GM18507 (cell line): ENCODE measurements at places on chromosomes 1 and 21.
A peak's percentile ranks its signal among the peaks of the same experiment; 100 is the strongest.

DNA sequence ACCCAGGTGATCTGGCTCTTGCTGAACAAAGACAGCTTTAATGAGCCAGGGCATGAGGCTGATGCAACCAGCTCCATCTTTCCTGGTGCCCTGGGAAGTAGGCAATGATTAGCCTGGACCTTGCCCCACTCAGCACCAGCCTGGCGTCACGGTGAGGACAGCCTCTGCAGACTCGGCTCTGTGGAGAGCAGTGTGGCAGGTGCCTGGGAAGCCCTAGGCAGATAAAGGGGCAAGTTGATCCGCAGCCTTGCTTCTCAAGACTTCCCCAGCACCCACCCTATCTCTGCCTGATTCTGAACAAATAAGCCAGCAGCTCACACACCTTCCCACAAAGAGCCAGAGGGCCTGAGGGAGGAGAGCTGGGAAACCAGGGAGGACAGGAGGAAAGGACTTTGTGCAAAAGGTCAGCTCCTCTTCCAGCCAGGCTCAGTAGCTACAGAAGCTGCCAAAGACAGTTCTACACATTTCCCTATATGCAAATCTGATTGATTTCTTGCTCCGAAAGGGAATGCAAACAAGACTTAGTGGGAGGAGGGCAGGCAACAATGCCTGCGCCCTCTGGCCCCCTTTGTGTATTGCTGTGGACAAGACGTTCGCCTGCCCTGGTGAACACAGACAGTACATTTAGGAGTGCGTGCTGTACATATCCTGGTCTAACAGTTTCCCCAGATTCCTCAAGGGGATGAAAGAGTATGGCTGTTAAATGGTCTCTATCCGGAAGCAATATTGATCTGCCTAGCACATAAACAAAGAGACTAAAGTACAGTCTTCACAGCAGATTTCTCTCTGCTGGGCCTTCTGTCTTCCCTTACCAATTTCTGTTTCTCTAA is 63.8 kb downstream of the BCAR3 start:
- DNase-seq, result no peak

DNA sequence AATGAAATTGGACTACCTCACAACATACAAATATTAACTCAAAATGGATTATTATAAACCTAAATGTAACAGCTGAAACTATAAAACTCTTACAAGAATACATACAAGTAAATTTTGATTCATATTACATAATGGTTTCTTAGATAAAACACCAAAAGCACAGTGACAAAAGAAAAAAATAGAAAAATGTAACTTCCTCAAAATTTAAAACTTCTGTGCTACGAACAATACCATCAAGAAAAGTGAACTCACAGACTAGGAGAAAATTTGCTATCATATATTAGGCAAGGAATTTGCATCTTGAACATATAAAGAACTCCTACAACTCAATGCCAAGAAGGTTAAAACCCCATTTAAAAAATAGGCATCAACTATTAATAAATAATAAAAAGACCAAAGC is 31.2 kb downstream of the ANGPTL3 start:
- no peak for DNase-seq

GRCh38 chr1:248686815-248687214 is 15.8 kb downstream of the OR14I1 start:
- no peak for DNase-seq

DNA sequence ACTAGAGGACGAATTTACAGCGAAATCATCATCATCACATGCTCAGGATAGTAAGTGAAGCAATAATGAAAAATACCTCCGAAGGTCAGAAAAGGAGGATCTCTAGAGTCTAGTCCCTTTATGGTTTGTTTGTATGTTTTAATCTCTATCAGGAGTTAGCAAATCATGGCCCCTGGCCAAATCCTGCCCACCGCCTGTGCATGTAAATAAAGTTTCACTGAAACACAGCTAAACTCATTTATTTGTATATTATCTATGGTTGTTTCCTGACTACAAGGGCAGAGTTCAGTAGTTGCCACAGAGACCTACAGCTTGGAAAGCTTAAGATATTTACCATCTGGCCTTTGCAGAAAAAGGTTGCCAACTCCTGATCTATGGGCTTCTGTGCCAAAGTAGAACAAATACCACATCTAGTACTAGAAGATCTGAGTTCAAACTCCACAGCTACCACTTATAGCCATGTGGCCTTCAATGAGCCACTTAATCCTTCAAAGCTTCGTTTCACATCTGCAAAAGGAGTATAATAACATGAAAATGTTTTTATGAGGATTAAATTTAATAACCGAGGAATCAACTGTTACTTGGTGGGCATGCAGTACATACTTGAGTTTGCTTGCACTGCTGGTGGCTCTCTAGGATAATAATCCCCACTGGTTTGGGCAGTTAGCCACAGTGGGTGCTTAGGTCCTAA is 94.0 kb upstream of the KIF26B start:
- no peak for DNase-seq

DNA sequence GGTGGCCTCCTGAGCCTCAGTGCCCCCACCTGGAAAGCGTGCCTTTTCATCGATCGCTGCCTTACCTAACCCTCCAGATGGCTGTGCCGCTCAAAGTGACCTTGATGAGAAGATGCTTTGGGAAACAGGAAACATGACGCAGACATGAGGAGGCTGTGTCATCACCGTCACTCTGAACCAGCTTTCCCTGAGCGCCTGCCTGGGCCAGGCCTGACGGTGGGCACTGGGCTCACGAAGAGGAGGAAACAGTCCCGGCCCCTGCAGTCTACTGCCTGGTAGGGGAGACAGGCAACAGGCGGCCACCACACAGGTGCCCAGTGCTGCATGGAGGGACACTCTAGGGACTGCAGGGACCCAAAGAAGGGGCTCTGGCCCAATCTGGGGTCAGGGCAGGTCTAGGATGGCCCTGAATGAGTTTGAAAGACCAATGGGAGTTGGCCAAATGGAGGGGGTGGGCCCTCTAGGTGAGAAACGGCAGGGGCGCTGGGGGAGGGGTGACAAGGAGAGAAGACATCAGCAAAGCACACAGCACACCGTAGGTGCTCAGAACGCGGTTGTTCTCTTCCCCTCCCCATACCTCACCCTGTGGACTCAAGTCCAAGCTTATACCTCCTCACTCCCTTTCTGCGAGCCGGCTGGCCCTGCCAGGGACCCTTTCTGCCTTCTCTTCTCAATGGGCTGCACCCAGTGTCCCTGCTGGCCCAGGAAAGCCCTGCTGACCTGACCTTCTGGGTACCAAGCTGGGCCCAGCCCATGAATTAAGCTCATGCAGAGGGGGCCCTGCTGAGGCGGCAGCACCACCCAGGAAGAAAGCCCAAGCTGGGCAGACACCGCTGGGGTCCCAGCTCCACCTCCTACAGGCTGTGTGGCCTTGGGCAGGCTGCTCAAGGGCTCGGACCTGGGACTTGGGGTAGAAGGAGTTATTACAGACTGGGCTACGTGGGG is 44.9 kb downstream of the GLIS1 start:
- DNase-seq, result no peak

- DNase-seq, result peak; percentile 18
Measured at GRCh38 chr1:234154320-234155251, 218.7 kb upstream of the COA6 start.

- no peak for DNase-seq
Measured at GRCh38 chr1:205054013-205054412, 11.0 kb downstream of the CNTN2 start.

- no peak for DNase-seq
Measured at GRCh38 chr1:107965110-107965991, at the start of gene VAV3. Gene VAV3 (minus strand): TSS chr1:107965180. CDS start chr1:107964869, 311 bp downstream.

- no peak for DNase-seq
Measured at GRCh38 chr1:9900142-9901043, 9.7 kb downstream of the CTNNBIP1 start.

DNA sequence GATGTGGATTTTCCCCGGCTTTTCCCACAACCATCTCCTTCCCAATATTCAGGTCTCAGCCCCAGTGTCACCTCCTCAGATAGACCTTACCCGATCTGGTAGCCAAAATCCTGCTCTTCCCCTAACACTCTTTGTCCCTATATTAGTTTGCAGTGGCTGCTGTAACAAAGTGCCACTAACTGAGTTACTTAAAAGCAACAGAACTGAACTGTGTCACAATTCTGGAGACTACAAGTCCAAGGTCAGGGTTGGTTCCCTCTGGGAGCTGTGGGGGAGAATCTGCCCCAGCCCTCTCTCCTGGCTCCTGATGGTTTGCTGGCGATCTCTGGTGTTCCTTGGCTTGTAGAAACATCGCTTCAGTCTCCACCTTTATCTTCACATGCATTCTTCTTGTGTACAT is 64.0 kb downstream of the NENF start:
- DNase-seq, result no peak

DNA sequence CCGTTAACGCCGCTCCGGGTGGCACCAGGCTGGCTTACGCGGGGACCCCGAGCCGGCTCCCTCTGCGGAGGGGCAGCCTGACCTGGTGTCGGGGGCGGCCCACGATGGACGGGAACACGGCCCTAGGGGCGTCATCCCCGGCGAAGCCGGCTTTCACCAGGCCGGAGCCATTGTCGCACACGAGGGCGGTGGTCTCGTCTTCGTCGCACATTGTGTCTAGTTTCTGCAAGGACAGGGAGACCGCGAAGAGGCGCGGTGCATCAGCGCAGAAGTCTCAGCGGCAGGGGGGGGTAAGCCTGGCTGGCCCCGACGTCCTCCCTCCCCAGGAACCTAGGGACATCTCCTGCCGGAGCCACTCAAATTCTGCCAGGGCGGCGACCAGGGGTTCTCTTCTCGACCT is 989 bp downstream of the ACTA1 start:
- DNase-seq, result no peak

- DNase-seq, result no peak
Measured at GRCh38 chr1:199453723-199454122, 573.8 kb upstream of the NR5A2 start.

- no peak for DNase-seq
Measured at GRCh38 chr1:109112056-109112651, 1.8 kb upstream of the ELAPOR1 start.

DNA sequence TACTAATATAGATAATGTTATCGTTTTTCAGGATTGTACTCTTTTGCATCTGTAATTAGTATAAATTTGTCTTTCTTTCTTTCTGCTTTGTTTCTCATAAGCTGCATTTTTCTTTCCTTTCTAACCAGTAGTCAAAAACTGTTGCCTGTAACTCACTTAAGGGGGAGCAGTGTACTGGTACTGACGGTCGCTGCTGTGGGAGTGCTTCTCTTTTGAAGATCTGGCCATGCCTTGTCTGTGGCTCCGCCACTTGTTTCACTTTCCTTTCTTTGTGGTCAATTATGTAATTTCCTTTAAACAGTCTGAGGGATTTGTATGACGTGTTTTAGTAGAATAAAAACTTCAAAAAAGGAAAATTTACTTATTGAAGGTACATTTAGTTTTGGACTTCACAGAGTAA is 37.0 kb downstream of the MIA3 start:
- DNase-seq, result peak; percentile 49

GRCh38 chr1:209723756-209724693 is 19.4 kb downstream of the HSD11B1 start:
- DNase-seq, result no peak

- no peak for DNase-seq
Measured at GRCh38 chr1:61120998-61121397, 38.6 kb downstream of the NFIA start.

- no peak for DNase-seq
Measured at GRCh38 chr1:56577406-56578137, 1.8 kb downstream of the PLPP3 start.

GRCh38 chr1:234433563-234434285 is 45.3 kb downstream of the TARBP1 start:
- DNase-seq, result peak; percentile 3

DNA sequence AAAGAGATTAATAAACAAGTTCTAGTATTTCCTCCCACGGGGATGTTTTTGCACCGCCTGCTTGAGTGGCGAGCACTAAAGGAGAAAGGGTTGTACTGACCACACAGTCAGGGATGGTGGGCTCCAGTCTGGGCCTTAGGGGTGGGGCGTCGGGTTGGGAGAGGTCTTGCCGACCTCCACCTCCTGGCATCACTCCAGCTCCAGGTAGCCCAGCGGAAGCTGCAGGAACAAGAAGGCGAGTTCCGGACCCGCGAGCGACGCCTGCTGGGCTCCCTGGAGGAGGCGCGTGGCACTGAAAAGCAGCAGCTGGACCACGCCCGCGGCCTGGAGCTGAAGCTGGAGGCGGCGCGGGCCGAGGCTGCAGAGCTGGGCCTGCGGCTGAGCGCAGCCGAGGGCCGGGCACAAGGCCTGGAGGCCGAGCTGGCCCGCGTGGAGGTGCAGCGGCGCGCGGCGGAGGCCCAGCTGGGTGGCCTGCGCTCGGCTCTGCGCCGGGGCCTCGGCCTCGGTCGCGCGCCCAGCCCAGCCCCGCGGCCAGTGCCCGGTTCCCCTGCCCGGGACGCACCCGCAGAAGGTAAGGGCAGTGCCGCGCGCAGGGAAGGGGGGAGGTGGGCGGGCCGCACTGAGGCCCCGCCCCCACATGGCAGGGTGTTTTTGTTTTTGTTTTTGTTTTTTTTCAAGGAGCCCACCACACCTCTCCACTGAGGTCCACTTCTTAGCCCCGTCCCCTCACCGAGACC is 19.7 kb downstream of the MFAP2 start:
- peak; percentile 47 for DNase-seq

DNA sequence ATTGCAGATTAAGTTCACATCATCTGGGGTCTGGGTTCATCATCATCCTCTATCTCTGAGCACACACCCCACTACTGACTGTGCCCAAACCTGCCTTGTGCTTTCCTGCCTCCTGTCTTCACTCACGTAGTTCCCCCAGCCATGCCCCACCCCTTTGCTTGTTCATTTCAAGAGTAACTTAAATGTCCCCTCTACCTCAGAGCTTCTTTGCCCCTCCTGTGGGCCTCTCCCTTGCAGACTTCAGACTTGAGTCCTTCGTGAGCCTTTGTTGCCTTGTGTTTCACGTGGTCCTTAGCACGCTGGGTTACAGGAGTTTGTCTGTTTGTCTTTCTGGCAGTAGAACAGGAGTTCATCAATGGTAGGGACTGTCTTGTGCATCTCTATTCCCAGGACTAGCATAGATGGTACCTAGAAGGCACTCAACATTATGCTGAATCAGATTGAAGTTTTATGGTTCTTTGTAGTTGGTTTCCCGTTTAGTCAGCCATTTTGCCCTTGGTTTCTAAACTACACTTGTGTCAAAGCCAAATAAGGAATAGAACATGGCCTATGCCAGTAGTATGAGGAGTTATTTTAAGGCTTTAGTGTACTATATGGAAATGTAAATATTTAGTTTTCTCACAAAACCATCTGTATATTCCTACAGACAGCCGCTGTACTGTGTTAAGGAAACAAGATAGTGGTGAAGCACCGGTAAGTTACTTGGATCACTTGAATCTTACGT is 86.2 kb downstream of the TTC3 start:
- no peak for DNase-seq

GRCh38 chr1:183635099-183635605 is 431 bp downstream of the ARPC5 start:
- no peak for DNase-seq

GRCh38 chr1:25744140-25744581 is 55.8 kb upstream of the SELENON start:
- DNase-seq, result no peak

GRCh38 chr1:86582161-86582560 is 35.3 kb downstream of the CLCA4 start:
- no peak for DNase-seq

- DNase-seq, result no peak
Measured at GRCh38 chr21:35164380-35164779, 115.3 kb upstream of the RUNX1 start.

- DNase-seq, result no peak
Measured at GRCh38 chr21:25562660-25563059, 44.6 kb downstream of the MRPL39 start.

- no peak for DNase-seq
Measured at GRCh38 chr1:201807958-201808632, 20.9 kb upstream of the IPO9 start.

- DNase-seq, result no peak
Measured at GRCh38 chr1:178986204-178986603, 39.5 kb upstream of the FAM20B start.

- no peak for DNase-seq
Measured at GRCh38 chr1:151054971-151055547, 4.4 kb downstream of the CDC42SE1 start.
